ENCODE measurements at places on chromosomes 16 and 17.

GRCh38 chr16:17476414-17477259 is 5.9 kb upstream of the XYLT1 start:
- DNase-seq: peak; percentile 54

- no peak for DNase-seq
These were observed 439 bp upstream of the TMEM231 start for GRCh38 chr16:75556431-75556950.

DNA sequence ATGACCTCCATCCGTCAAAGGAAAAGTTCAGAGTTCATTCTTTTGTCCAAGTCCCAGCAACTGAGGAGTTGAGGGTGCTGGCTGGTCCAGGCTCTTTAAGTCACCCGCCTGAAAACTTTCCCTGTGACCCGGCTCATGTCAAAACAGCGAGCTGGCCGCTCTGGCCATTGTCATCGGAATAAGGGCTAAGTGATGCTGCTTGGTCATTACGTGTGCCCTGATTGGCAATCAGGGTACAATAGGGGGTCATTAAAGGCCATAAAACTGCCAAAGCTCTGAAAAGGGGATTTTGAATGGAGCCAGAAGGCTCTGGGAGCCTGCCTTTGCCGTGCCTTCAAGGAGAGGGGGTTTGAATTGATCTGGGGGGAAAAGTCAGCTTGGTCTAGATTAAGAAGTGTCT is 88.5 kb upstream of the IRX3 start:
- DNase-seq: no peak

GRCh38 chr17:50558941-50559614 is 1.4 kb upstream of the CACNA1G start:
- DNase-seq: no peak

GRCh38 chr17:80116276-80116920 is 15.0 kb downstream of the GAA start:
- no peak for DNase-seq

DNA sequence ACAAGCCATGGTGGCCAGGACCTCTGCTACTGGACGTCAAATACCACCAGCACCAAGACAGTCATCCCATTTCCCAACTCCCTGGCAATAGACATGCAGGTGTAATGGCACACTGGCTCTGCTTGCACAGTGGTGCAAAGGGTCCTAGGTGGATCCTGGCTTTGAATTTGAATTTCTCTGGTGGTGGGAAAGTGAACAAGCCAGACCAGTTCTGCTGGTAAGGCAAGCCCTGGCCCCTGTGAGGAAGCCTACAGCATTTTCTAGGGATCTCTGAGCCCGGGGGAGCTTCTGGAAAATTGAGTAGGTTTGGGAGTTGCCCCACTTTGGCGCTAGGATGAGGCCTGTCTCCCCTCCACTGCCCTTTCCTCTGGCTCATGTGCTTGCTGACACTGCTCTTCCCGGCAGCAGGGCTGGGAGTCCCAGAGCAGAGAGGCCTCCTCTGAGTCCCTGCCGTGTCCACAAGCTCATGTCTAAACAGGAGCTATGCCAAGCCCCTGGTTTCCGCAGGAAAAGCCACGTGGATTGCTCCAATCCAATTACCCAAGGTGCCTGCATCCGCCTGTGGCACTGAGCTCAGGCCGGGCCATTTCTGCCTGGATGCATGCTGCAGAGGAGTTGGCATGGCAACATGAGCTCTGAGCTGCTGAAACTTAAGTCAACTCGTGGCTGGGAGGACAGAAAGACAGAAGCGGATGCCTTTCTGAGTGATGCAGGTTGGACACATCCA is 67.0 kb downstream of the PRMT7 start:
- DNase-seq: no peak

- no peak for DNase-seq
These were observed 34.0 kb upstream of the NLK start for GRCh38 chr17:28008513-28008912.

GRCh38 chr17:47188876-47189731 is at the start of gene CDC27:
Gene CDC27 (minus strand): TSS chr17:47189295. CDS start chr17:47189172, 123 bp downstream.
- DNase-seq: peak; percentile 100

DNA sequence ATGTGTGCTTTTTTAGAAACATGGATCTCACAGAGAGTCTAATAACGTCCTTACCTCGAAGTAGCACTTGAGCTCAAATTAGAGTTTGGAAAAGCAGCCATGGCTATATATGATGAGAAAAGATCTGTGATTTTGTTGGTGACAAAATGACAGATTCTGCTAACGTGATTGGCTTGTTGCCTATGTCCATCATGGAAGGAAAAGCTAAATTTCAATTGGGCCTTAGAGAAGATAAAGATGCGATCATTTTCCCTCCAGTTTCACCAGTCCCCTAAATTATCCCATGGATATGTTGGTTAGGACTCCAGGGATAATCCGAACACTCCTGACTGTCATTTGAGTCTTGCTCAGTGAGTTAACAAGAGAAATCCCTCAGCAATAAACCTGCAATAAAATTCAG is 175.8 kb downstream of the C16orf95 start:
- no peak for DNase-seq

DNA sequence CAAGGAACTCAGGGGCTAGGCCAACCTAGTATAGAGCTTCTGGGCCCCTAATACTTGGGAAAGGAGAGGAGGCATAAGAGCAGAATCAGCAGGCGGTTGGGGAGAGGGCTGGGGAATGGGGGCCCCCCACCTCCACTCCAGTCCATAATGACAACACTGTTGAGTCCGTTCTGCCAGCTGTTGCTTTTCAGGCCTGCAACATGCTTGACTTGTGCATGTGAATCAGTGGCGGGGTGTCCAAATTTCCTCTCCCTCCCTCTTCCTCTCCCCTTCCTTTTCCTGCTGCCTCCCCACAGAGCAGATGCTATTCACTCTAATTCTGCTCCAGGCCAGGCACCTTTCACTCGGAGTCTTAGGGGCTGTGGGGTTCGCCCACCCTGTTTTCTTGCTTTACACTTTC is 31.7 kb downstream of the SGSM2 start:
- DNase-seq: no peak

GRCh38 chr16:3152027-3152276 is 17.1 kb downstream of the ZNF213 start:
- no peak for DNase-seq

DNA sequence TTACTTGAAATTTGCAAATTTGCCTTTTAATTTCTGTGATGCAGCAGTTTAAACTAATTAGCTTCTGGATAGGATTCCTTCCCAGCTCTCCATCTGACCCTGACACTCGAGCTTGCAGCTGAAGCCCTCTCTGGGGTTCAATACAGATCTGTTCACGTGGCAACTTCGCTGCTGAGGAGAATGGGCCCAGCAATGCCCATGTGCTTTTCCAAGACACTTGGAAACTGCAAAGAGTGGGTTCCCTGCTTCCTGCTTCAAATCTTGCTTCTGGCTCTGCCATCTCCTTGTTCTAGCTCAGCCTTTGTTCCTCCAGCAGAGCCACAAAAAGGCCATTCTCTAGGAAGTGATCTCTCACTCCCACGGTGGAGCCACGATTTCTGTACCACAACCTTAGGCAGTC is 50.0 kb upstream of the IRX6 start:
- no peak for DNase-seq

- peak; percentile 47 for DNase-seq
These were observed 315.6 kb downstream of the SEC14L1 start for GRCh38 chr17:77456271-77456950.

DNA sequence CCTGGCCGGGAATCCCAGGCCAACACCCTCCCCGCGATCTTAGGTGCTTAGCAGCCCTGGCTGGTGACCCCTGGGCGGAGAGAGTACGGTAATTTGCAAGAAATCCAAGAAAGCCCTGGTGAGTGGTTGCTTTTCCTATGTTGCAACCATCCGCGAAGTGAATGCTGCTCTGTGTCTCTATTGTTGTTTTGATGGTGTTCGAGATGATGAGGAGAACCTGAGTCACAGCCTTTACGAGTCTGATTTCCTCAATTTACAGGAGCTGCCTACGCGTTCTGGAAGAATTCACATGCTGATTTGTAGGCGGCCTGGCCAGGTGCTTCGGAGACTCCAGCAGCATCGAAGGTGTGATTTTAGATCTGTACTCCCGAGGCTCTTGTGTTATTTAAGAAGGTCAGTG is 63.3 kb downstream of the TMEM235 start:
- no peak for DNase-seq

DNA sequence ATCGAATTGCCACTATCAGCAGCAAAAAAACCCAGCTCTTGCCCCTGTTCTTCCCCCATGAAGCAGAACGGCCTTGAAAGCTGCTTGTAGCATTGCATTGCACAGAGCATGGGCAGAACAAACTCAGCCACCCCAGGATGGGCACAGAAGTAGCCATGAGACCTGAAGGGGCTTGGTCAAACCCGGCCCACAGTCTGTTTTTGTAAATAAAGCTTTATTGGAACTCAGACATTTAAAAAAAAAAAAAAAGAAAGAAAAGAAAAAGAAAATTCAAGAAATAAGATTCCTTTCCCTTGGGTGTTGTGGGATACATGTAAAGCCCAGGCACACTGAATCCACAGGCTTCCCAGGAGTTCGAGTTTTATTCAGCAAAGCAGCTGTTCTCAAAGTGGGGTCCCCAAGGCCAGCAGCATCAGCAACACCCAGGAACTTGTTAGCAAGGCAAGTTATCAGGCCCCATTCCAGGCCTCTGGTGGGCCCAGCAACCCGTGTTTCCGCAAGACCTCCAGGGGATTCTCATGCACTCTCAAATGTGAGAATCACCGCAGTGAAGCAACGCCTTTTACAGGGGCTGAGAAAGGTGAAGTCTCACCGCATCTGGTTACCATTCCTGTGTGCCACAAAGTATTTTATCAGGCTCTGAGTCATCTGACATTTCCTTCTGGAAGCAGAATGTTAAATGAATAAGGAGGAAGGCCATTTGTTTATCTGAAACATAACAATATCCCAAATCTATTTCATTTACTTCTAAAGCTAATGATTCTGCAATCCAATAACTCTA is 108.2 kb downstream of the SLC39A11 start:
- no peak for DNase-seq

DNA sequence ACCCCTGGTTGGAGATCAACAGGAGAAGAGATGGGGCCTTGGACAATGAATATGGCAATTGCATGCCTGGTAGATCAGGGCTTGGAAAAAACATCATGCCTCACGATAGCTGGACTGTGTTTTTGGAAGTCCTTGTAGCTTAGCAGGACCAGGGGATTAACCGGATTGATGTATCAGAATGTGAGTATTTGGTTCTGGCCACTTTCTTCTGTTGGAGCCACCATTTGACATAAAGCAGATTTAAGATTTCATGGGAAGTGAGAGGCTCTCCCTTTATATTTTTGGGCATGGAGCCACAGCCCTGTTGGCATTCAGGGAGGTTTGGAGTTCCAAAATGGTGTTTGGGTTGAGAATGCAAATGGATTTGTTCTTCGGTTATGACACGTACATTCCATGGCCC is 424.7 kb upstream of the MAF start:
- DNase-seq: no peak

- DNase-seq: peak; percentile 54
These were observed 12.5 kb upstream of the ANKRD40CL start for GRCh38 chr17:50779747-50780353.

GRCh38 chr16:28891964-28892890 is 13.9 kb downstream of the ATP2A1 start:
- DNase-seq: no peak

DNA sequence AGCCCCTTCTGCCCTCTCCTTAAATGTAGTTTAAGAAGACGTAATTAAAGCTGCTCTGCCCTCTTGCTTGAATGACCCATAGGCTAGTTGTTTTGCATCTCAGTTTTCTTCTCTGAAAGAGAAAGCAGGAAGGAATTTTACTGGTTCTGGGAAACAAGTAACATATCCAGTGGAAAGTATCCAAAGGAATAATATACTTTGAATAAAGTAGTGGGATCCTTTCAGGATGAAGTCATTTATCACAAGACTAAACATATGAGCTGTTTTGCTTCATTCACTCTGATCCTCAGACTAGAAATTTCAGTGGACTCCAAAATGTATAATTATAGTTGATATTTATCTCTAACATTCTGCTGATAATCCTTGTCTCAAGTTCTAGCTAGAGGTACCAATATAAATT is 1297.6 kb upstream of the GOT2 start:
- no peak for DNase-seq

DNA sequence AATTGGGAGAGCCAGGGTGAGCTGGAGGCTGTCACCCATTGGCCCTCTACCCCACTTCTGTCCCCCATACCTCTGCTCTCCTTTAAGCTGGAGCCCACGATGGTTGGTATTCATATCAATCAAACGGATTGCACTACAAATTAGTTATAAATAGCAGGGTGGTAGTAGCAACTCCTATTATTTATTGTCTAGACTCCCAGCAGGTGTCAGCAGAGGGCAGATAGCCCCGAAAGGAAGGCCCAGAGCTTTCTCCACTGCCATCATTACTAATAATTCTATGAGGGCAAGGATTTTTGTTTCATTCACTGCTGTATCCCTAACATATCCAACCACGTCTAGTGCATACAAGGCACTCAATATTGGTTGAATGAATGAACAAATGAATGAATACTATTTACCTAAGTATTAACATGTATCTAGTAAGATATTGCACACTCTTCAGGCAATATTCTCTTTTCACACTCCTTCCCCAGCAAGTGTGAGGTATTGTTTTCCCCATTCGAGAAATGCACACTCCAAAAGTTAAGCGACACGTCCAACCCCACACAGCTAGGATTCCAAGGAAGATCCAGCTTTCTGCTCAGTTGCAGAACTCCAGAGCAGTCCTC is 6.3 kb downstream of the C17orf50 start:
- peak; percentile 40 for DNase-seq

DNA sequence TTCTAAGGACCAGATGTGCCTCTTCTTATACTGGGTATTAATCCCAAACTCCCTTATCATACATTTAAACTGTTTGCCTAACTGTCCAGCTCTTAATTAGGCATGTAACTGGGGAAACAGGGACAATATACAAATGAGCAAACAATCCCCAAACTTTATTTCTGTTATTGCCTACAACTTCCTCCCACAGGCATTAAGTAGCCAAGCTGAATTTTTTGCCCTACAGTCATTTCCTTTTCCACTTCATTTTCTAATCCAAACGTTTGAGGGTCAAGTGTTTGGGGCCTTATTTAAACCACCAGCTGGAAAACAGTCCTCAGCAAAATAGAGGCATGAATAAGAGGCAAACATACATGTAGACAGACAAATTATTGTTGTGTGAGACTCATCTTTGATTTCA is 77.4 kb upstream of the CCL2 start:
- DNase-seq: no peak

GRCh38 chr16:4879049-4879448 is 31.8 kb downstream of the UBN1 start:
- no peak for DNase-seq

DNA sequence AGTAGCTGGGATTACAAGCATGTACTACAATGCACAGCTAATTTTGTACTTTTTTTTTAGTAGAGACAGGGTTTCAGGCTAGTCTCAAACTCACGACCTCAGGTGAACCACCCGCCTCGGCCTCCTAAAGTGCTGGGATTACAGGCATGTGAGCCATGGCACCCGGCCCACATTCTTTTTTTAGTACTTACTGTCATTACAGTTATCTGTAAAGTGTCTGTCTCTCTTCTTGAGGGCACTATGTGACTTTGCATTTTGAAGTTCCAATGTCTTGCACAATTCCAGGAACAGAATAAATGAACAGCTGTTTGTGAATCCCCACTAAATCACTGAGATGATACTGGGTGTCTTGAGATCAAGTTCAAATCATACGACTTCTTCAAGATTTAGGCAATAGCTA is 1540.3 kb downstream of the CDH11 start:
- DNase-seq: no peak

GRCh38 chr16:57611181-57611580 is 17.2 kb upstream of the ADGRG1 start:
- no peak for DNase-seq

GRCh38 chr16:51734220-51734619 is 583.1 kb upstream of the SALL1 start:
- DNase-seq: no peak
